ENCODE measurements at places on chromosomes 4 and X. TPM values are rescaled to one million over a fixed set of nuclear protein-coding genes. Genes with fewer than 3 reads are reported as not detected.

Gene LDB2
- 35.2 TPM for total RNA-seq

Gene PDLIM3
- 476 TPM for total RNA-seq

Gene TCEANC
- 3.7 TPM for total RNA-seq

Gene UNC5C
- total RNA-seq, result 4.6 TPM

Gene CLDN22
- total RNA-seq, result not detected

Gene PCDH19
- total RNA-seq, result 0.56 TPM

Gene C4orf46
- 3.2 TPM for total RNA-seq

Gene SCML2
- 1.1 TPM for total RNA-seq

Gene APLN
- 2.3 TPM for total RNA-seq

Gene PYURF
- 51.8 TPM for total RNA-seq

Gene GNL3L
- total RNA-seq, result 35.5 TPM

Gene CT55
- total RNA-seq, result not detected

Gene ARHGAP4
- 7.6 TPM for total RNA-seq

Gene SLC7A11
- total RNA-seq, result 5.0 TPM

Gene SOWAHD
- total RNA-seq, result not detected

Gene TMEM47
- total RNA-seq, result 59.3 TPM

Gene UCHL1
- total RNA-seq, result 36.8 TPM

- no peak for DNase-seq
Measured at GRCh38 chrX:23387550-23388184, 53.0 kb downstream of the PTCHD1 start.

GRCh38 chr4:40170588-40170987 lies 26.2 kb upstream of the RHOH start:
- DNase-seq, result no peak

DNA sequence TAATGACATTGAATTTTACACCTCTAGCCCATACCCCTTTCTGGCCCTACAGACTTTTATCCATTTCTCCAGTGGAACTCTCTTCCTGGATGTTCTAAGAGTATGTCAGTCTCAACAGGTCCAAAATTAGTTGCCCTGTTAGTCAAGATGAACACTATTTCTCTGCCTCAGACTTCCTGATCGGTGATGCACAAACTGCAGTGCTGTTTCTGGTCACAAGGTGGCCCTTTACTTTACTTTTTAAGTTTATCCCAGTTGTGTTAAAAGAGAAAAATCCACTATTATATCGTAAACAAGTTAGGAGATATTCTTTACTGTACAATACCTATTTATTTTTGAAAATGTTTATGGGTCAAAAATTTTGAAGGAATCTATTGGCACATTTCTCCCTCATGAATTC lies 13.1 kb downstream of the TCEAL7 start:
- no peak for DNase-seq

DNA sequence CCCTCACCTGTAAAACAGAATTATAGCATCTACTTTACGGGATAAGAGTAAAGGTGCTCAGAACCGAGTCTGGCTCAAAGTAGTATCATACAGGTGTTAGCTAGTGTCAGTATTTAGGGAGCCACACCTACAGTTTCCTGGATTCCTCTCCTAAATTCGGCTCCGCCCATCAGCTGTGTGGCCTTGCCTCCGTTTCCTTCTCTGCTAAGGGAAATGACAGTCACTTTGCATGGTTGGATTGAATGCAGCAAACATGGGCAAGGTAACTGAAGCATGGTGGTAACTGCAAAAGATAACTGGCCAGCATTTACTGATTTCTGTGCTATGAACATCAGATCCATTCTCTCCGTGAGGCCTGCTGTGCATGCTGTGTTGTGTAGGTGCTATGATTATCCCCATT lies 2.8 kb downstream of the PPP1R3F start:
- no peak for DNase-seq

GRCh38 chr4:91340822-91341221 lies 962.9 kb upstream of the GRID2 start:
- no peak for DNase-seq

- no peak for DNase-seq
Measured at GRCh38 chr4:139501527-139501926, 47.6 kb downstream of the RAB33B start.

DNA sequence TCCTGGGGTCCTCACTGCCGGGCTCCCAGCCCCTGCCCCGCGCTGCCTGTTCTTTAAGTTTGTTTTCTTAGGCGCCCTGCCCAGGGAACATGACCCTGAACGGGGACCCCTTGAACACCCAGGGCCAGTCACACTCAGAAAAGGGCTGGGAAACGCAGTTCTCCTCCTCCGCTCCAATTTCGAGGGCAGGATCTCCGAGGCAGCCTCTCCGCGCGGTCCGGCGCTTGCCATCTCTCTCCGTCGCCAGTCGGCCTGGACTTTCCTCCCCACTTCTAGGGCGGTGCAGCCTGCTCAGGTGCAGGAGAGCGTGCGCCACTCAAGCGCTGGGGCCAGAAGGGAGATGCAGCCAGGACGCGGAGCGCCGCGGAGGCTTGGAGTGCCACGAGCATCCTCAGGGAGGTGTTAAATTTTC lies 9.9 kb downstream of the PRDM8 start:
- no peak for DNase-seq

- no peak for DNase-seq
Measured at GRCh38 chr4:2914256-2915126, 48.7 kb downstream of the NOP14 start.

DNA sequence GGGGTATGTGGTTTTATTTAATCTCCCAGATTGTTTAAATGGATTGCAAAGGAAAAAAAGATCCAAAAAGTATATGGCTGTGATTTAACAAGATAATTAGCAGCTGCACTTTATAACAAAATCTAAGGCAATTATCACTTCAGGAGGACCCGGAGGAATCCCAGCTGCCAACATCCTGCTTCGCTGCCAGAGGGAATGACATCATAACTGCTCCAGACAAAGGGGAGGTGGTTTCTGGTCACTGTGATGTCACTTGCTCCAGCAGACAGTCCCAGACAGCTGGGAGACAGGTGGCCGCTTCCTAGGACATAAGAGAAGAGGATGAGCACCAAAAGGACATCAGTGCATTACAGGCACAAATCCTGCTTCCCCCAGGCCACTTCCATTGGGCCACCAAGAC lies 371.0 kb downstream of the BCOR start:
- no peak for DNase-seq

DNA sequence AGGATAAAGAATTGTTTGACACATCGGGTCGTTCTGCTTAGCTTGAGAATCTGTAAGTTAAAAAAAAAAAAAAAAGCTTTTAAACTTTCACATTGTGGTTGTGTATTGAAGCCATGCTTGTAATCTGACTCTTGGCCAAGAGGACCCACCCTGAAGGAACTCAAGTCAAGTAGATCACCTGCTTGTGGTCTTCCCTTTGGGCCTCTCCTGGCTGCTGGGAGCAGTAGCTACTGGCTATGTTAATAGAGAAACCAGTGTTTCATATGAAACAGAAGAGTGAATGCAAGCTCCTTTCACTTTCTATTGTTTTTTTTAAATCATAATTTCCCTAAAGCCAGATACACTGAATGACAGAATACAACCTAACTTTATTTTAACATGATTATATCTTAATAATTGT lies 402.4 kb upstream of the NDST4 start:
- DNase-seq, result no peak

GRCh38 chrX:7216981-7217587 lies 69.1 kb upstream of the PUDP start:
- no peak for DNase-seq

DNA sequence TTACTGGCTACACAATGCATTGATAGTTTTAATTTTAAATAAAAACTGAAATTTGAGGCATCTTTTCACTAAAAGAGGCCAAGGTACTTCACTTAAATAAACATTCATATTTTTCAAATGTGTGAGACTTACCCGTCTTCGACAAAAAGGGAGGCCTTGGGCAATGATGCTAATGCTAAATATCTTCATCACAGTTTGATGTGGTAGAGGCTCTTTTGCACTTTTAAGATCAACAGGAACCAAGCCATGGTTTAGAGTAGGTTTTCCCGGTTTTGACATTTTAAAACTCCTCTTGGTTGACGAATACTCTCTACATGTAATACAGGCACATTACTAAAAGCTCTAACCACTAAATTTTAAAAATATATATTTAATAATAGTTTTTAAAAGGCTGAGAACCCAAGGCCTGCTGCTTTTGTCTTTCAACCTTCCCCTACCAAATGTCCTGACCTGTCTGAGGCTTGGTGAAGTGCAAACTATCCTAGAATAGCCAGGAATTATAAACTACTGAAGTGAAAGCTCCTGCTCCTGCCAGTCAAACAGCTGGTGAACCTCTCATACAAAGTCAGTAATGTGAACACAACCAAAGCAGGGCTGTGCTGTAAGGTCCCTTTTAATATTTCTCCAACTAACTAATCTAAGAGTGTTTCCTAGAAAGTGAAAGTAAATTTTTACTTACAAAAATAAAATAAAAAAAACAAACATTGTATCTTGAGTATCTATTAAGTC lies 153.7 kb downstream of the FBXW7 start:
- DNase-seq, result no peak

- no peak for DNase-seq
Measured at GRCh38 chr4:111937368-111937767, 207.9 kb upstream of the FAM241A start.

GRCh38 chrX:153334654-153335295 lies 822 bp downstream of the ZNF275 start:
- DNase-seq, result peak; percentile 11

GRCh38 chrX:41917517-41917916 lies 5.8 kb downstream of the CASK start:
- DNase-seq, result no peak

DNA sequence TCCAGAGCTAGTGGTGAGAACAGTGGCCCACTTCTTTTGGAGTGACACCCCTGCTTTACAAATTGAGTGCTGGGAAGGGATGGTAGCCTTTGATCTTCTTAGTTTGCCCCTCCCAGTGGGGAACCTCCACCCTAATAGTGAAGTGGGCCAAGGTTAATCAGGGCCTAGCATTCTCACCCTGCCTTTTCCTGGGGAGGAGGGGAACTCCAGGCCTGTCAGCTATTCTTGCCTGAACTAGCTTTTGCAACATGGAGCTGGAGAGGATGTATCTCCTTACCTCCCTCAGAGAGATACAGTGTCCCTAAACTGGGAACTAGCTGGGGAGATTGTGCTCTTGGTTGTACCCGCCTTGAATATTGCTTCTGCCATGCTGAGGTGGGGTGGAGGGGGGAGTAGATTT lies 20.6 kb downstream of the PHKA1 start:
- no peak for DNase-seq

- DNase-seq, result no peak
Measured at GRCh38 chr4:75037252-75037651, 104.3 kb downstream of the PARM1 start.

DNA sequence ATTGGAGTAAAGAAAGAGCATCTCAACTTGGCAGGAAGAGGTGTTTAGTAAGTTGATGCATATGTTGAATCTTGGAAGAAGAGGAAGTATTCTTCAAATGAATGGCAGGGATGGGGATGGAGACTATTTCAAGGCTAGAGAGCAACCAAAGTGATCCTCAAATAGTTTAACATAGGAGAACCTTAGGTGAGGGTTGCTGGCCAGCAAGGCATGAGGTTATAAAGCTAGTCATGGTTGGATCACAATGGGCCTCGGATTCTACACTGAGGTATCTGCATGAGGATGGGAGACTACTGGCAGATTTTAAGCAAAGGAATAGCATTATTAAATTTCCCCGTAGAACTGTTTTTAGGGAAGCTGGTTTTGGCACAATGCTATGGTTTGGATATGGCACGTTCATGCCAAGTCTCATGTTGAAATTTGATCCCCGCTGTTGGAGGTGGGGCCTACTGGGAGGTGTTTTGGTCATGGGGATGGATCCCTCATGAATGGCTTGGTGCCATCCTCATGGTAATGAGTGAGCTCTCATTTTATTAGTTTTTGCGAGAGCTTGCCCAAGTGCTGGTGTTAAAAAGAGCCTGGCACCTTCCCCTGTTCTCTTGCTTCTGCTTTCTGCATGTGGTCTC lies 41.9 kb upstream of the ETNPPL start:
- no peak for DNase-seq

- DNase-seq, result no peak
Measured at GRCh38 chr4:88813013-88813412, 115.4 kb upstream of the NAP1L5 start.

DNA sequence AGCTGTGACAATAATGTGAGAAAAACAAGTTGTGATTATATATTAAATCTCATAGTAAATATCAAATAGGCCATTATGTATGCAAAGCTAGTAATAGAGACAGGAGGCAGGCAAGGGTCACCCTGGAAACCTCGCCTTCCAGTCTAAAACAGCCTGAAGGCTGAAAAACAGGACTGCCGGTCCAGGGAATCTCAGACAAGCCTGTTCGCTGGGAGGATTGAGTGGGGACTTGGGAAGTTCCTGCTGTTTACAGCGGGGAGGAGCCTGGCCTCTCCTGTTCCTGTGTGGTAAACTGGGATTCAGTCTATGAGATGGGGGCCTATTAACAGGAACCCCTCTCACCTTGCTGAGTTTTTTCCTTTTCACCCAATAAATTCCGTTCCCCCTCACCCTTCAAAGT lies 2317.3 kb downstream of the PCDH7 start:
- DNase-seq, result no peak

DNA sequence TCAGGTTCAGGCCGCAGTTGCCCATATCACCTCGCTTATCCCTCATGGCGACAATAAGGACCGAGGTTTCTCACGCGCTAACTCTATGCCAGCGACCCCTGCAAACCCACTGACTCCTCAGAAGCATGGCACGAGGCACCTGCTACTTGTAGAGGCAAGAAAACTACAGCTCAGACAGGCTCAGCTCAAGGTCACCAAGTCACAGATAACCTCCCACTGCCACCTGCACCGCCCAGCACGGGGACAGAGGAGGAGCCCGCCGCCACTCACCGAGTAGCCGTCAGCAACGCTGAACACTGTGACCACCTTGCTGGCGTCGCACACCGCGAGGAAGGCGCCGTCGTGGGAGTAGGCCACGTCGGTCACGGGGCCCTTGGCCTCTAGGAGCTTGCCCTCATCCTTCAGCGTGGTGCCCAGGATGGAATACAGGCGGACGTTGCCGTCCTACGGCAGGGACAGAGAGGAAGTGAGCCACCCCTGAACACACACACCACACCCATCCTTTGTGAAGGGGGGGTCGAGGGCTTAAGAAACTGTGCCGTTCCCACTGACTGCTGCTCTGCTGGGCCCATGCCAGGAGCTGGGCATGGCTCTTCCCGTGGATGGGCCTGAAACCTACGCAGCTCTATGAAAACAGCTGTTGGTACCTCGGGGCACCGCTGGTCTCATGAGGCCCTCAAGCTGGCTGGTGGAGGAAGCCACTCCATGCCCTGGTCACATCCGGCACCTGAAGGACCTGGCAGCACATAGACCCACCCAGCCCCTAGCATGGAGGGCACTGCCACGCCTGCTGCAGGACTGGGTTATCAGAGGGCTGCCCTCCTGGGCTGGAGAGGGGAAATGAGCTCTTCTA lies 38.9 kb downstream of the WDR1 start:
- DNase-seq, result no peak

GRCh38 chrX:10198254-10198653 lies 41.5 kb downstream of the CLCN4 start:
- no peak for DNase-seq

DNA sequence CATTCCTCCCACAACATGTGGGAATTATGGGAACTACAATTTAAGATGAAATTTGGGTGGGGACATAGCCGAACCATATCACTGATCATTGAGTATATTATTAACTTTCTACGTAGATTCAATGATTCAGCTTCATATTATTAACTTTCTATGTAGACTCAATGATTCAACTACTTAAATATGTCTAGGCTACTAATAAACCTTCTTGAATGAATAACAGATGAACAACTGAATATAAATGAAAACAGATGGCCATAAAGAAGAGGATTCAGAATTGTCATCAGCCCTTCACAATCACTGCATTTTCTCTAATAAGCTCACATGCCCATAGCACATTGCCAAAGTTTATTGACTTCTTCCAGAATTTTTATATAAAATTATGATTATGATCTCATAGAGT lies 57.0 kb downstream of the CEP44 start:
- DNase-seq, result no peak
